Stimulated activated naive CD4-positive, alpha-beta T cell treated with Interleukin-2 at 50 U/mL for 16 hours (primary cell): ENCODE measurements at places on chromosomes 2 and 18.

- DNase-seq, result no peak
Observed at GRCh38 chr18:24278591-24278990, 119.0 kb downstream of the OSBPL1A start.

GRCh38 chr2:53275743-53276142 lies 491.9 kb upstream of the CHAC2 start:
- DNase-seq, result no peak

DNA sequence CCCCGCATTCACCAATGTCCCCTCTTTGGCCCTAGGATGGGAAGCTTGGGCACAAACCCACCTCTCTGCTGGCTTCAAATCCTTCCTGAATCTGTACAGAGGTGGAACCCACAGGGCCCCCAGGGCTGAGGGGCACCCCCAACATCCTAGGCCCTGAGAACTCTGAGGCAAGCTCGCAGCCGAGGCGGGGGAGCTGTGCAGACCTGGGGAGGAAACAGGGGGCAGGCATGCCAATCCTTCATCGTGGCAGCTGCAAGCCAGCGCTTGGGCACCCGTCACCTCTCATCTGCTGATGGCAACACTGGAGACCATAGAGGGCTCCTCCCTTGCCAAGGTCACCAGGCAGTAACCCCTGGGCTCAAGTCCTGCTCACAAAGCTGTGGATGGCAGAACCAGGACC lies 10.8 kb downstream of the ECEL1 start:
- DNase-seq, result no peak

DNA sequence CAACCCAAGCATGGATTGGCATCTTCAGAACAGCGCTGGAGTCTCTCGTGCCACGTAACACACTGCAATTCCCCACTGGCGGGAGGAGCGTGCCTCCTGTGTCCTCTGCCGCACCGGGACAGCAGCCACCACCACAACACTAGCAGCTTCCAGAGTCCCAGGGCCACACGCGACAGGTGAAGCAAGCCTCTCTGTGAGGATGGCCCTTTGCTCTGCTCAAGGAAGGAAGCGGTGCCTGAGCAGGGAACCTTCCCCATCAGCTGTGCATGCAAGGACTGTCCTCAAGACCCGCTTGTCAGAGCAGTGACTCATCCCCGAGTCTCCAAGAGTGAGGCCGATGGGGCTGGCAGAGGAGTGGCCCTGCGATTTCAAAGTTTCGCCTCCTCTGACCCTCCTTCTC lies 44.0 kb downstream of the TTC32 start:
- DNase-seq, result no peak

GRCh38 chr2:121473512-121473911 lies 57.2 kb upstream of the RNU4ATAC start:
- no peak for DNase-seq

DNA sequence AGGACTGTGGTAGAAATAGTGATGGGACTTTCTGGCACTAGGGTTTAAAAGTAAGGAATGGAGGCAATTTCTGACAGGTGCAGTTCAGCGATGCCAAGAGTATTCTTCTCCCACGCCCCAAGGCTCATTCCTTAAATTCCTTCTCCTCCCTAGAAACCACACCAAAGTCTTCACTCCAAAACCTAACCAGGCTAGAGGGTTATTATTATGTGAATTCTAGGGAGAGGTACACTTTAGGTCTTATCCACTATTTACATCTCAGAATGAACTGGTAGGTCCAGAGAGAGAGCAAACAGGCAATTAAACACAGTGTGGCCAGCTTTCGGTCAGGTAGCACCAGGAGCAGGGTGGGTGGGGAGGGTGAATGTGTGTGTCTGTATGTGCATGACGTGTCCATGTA lies 11.4 kb downstream of the IL1F10 start:
- DNase-seq, result no peak

GRCh38 chr2:53233759-53234547 lies 533.7 kb upstream of the CHAC2 start:
- no peak for DNase-seq

- no peak for DNase-seq
Observed at GRCh38 chr18:22827741-22828140, 105.4 kb upstream of the RBBP8 start.

- no peak for DNase-seq
Observed at GRCh38 chr18:5106730-5107129, 90.3 kb downstream of the AKAIN1 start.

DNA sequence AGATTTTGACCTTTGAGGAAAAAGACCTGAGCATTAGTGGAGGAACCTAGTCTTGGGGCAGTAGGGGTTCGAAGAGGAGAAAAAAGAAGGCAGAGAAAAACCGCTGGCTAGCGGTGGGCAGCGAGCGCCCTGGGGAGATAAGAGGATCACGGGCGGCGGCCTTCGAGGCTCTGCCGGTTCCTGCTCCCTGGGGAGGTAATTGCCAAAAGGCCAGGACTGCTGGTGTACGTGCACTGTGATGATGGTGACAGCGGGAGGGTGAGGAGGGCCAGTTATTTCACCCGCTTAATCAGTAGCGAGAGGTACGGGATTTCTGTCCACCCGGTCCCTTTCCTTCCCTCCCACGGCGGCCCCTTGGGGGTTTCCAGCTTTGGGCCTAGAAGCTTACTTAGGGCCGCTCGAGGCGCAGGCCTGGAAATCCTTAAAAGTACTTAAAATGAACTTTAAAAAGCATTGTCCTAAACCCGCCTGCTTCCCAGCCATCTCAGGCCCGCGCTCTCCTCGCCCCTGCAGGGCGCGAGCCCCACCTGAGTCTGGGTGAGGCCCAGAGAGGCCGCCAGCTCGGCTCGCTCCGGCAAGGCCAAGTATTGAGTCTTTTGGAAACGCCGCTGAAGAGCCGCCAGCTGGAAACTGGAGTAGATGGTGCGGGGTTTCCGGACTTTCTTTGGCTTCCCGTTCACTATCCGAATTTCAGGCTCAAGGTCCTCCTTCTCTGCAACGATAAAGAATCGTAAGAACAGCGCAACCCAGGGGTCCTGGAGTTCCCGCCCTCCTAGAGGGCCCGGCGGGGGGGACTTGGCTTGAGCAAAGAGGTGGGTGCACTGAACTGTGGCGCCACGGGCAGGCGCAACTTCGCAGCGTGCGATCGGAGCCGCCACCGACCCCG lies 1.5 kb downstream of the DLX2 start:
- DNase-seq, result no peak

DNA sequence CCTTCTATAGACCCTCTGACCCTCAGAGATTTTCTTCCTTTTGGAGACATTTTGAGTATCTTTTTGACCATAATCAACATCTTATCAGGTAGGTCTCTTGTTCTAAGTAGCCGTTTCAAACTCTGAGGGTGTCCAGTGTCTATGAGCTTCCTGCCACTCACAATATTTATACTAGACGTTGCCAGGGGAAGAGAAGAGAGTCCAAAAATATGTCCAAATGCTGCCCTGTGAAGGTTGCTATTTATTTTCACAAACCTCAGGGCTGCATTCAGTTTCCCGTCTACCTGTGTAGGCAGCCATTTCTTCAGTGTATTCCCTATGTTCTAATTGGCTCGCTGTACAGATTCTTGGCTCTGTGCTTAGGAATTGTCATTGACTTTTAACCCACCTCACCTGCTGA lies 986 bp upstream of the DSG1 start:
- DNase-seq, result no peak

- no peak for DNase-seq
Observed at GRCh38 chr2:145919477-145919876, 1399.6 kb upstream of the ZEB2 start.

GRCh38 chr2:62014102-62014501 lies 108.6 kb downstream of the COMMD1 start:
- no peak for DNase-seq

DNA sequence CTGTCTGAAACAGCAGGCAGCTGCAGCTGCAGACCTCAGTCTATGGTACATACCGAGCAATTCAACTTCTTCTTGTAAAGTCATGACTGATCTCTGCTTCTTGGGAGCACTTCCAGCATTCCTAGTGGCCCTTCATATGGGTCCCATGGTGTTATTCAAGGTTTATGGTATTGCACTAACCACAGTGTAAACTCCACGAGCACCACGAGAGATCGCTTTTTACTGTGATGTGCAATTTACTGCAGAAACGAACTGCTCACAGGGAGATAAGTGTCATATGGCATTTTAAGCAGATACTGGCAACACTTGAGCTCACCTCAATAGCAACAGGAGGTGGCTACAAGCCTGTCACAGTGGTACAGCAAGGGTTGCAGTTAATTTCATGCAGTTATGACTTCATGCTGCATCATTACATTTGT lies 38.6 kb upstream of the SH3BP4 start:
- no peak for DNase-seq

DNA sequence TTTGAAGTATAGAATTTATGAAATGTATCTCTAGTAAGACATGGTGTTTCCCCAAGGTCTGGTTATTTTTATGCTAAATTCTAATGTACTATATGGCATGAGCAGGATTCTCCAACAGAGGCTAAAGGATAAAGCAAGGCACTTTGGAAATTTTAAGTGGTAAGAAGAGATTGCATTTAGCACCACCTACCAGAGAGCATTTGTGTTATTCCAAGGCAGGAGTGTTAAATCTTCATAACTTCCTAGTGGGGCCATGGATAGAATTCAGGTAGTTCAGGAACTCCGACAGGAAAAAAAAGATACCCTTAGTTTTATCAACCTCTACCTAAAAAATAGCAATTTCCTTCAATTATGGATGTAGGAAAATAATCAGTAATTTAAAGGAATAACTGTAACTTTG lies 497.4 kb upstream of the CRIM1 start:
- no peak for DNase-seq

GRCh38 chr2:52676056-52676455 lies 1091.5 kb upstream of the CHAC2 start:
- no peak for DNase-seq
